ENCODE measurements at places on chromosomes 4 and X. TPM values are rescaled to one million over a fixed set of nuclear protein-coding genes. Genes with fewer than 3 reads are reported as not detected.

- H3K4me1 ChIP-seq: no peaks in the 10 kb centered on the region
- no peaks in the 10 kb centered on the region for H3K36me3 ChIP-seq
- no peak for DNase-seq
These were observed 32.3 kb upstream of the KDR start for GRCh38 chr4:55157559-55158277.

The MSANTD1 gene
- polyA plus RNA-seq: 1.0 TPM

DNA sequence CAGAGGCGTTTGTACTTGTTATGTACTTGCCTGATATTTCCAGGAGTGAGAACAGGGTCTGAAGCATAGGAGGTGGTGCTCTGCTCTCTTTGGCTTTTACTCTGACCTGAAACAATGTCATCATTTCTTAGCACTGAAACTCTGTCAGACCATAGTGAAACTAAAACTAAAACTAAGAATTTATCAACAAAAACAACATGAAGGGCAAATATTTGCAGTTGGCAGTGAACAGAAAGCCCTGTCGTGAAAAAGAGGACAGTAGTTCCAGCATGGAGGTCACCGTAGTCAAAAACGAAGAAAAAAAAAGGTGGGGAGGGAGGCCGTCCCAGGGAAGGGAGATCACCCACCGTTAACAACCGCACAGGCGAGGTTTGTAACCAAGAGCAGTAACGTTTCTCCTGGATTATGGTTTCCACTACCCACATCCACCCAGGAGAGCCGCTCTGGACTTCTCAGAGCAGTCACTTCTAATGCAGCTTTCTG lies 97.5 kb downstream of the ANK2 start:
- H3K4me1 ChIP-seq: peaks cover 27% of the 10 kb centered on the region
- H3K27ac ChIP-seq: peak overlapping the region; percentile 87
- H3K27me3 ChIP-seq: no peaks in the 10 kb centered on the region
- H3K36me3 ChIP-seq: no peaks in the 10 kb centered on the region
- DNase-seq: peak; percentile 37
- peak overlapping the region; percentile 30 for H3K4me3 ChIP-seq

The TASL gene
- polyA plus RNA-seq: 0.96 TPM

DNA sequence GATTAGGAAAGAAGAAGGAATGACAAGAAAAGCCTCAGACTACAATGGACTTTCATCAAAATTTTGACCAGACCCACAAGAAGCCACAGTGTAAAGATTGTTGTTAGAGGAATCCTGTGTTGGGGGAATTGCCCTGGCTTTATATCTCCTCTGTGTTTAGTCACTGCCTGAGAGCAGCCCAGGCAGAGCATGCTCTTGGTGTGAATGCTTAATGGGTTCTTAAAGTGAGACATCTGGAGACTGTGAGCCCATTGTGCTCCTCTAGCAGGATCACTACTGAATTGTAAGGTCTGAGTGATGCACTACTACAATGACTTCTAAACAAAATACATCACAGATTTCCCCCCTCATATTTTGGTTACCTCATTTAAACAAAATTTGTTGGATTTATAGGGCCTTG lies 1860.5 kb upstream of the ADGRL3 start:
- no peak overlapping the region for H3K4me3 ChIP-seq
- H3K36me3 ChIP-seq: no peaks in the 10 kb centered on the region
- no peak overlapping the region for H3K27ac ChIP-seq
- H3K27me3 ChIP-seq: no peaks in the 10 kb centered on the region

The SERPINA7 gene
- polyA plus RNA-seq: 0.48 TPM

The TRPC3 gene
- 0.64 TPM for polyA plus RNA-seq

- no peaks in the 10 kb centered on the region for H3K36me3 ChIP-seq
- no peaks in the 10 kb centered on the region for H3K27me3 ChIP-seq
- H3K4me1 ChIP-seq: no peaks in the 10 kb centered on the region
These were observed 30.1 kb downstream of the TEX13A start for GRCh38 chrX:105190252-105190853.

The CT45A10 gene
- not detected for polyA plus RNA-seq

DNA sequence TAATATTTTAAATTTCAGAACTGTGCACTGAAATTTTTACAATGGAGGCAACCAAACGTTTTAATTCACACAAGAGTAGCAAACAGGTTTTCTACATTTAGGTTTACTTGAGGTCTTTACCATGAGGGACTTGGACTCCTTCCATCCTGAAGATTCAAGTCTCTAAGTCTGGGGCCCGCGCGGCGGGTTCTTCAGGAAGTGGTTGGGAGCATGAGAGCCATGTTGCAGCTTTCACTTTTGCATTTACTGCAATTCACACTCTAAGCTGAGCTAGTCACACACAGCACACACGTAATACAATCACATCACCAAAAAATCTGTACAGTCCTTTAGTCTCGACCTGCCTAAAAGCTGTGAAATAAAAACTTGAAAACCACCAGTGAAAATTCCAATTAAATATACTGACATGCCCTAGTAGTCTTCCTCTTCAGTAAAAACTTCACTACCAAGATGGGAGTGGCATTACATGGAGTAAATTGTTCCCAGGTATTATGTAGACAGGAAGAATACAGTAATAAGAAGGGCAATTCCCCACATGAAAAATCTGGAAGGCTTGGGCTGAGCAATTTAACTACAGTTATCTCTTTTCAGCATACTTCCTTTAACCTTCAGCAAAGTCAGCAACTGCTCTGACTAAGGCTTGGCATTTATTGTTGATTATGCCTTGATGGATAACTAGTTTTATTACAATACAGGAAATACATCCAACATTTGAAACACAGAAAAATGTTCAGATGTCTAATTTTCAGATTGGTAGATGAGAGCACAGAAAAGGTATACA lies 571.1 kb upstream of the DIPK2B start:
- H3K36me3 ChIP-seq: no peaks in the 10 kb centered on the region
- peaks cover 8% of the 10 kb centered on the region for H3K4me1 ChIP-seq
- H3K27me3 ChIP-seq: no peaks in the 10 kb centered on the region
- peak overlapping the region; percentile 82 for H3K27ac ChIP-seq
- peak; percentile 41 for DNase-seq
- no peak overlapping the region for H3K4me3 ChIP-seq

GRCh38 chr4:136078976-136079375 lies 1453.3 kb downstream of the PCDH18 start:
- no peak overlapping the region for H3K27ac ChIP-seq
- no peaks in the 10 kb centered on the region for H3K36me3 ChIP-seq
- H3K4me1 ChIP-seq: no peaks in the 10 kb centered on the region

DNA sequence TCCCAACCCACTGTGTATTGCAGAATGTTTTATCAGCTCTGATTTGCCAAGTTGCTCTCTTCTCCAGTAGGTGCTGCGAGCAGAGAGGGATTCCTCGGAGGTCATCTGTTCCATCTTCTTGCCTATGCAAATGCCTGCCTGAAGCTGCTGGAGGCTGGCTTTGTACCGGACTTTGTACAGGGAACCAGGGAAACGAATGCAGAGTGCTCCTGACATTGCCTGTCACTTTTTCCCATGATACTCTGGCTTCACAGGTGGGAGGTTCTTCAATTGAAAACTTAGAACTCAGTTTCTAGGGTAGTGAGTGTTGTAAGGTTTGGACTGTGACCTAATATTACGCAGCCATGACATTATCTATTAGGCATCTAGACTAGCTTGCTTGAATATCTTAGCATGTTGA lies 24.9 kb downstream of the AR start:
- H3K4me3 ChIP-seq: no peak overlapping the region
- peak; percentile 58 for DNase-seq
- H3K36me3 ChIP-seq: no peaks in the 10 kb centered on the region
- no peaks in the 10 kb centered on the region for H3K27me3 ChIP-seq
- H3K4me1 ChIP-seq: no peaks in the 10 kb centered on the region

The NPY1R gene
- polyA plus RNA-seq: 4.4 TPM

DNA sequence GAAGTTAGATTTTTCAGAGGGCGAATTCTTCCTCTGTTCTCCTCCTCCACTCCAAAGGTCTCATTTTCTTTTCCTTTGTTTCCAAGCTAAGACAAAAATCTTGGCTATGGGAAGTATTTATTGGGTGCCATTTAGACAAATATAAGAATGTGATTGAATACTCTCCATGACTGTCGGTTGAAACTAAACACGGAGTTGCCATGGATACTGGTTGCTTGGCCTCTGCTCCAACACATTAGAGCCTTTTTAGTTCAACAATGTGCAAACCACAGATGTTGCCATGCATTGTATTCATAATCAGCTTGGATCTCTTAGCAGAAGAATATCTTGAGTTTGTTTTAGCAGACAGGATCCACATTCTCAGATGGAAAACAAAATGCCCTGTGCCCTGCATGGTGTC lies 366.5 kb upstream of the LCORL start:
- no peak for DNase-seq
- no peaks in the 10 kb centered on the region for H3K27me3 ChIP-seq
- no peaks in the 10 kb centered on the region for H3K4me1 ChIP-seq
- no peak overlapping the region for H3K27ac ChIP-seq
- H3K4me3 ChIP-seq: no peak overlapping the region

DNA sequence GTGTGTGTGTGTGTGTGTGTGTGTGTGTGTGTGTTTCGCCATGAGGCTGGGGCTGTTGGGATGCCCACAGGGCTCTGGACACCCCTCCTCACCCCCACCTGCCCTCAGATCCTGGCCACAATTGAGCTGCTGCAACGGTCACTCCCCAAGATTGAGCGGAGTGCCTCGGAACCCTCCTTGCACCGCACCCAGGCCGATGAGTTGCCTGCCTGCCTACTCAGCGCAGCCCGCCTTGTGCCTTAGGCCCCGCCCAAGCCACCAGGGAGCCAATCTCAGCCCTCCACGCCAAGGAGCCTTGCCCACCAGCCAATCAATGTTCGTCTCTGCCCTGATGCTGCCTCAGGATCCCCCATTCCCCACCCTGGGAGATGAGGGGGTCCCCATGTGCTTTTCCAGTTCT lies 10.2 kb downstream of the ARAF start:
- H3K27me3 ChIP-seq: no peaks in the 10 kb centered on the region
- H3K4me1 ChIP-seq: peaks cover 8% of the 10 kb centered on the region
- peaks cover 41% of the 10 kb centered on the region for H3K36me3 ChIP-seq
- H3K27ac ChIP-seq: no peak overlapping the region
- DNase-seq: no peak

The TBC1D1 gene
- polyA plus RNA-seq: 116 TPM

DNA sequence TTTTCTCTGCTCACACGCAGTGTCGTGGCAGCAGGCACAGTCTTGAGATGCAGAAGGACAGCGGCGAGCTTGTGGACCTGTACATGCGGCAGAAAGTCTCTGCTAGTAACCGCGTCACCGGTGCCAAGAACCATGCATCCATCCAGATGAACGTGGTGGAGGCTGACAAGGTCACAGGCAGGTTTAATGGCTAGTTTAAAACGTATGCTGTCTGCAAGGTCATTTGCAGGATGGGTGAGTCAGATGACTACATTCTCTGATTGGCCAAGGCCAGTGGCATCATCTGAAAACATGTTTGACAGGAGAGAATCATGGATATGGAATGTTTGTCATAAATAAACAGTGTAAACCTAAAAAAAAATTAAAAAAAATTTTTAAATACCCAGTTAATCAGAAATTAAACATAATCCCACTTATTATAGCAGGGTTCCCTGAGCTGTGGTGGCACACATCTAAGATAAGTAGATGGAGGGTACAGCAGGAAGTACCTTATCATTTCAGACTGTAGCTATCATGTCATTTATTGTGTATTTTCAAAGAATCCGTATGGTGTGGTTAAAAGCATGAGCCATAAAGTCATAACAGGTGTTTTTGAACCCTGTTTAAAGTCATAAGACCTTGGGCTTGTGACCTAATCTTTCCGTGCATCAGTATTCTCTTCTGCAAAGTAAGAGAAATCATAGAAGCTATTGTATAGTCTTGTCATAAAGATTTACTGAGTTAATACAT lies 7.5 kb upstream of the BMP2K start:
- H3K27me3 ChIP-seq: no peaks in the 10 kb centered on the region
- peaks cover 28% of the 10 kb centered on the region for H3K4me1 ChIP-seq
- no peaks in the 10 kb centered on the region for H3K36me3 ChIP-seq

GRCh38 chr4:52869196-52869595 lies 7.1 kb downstream of the RASL11B start:
- H3K36me3 ChIP-seq: peaks cover 12% of the 10 kb centered on the region
- no peak overlapping the region for H3K4me3 ChIP-seq
- DNase-seq: peak; percentile 22
- H3K27ac ChIP-seq: no peak overlapping the region
- no peaks in the 10 kb centered on the region for H3K27me3 ChIP-seq

DNA sequence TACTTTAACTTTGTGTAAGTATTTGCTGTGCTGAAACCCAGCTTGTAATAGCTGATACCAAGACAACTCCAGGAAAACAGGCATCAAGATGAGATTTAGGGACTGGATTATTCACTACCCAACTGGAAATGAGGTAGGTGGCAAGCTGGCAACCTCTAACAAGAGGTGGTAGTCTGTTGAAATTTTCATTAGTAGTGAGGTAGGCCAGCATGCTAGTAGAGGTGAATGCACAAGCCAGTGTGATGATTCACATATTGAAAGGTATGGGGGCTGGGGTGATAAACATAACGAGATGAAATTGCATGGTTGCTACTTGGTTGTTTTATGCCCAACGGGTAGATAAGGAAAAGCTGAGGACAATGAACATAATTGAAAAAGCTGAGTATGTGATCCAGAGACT lies 8.5 kb upstream of the TMPRSS11D start:
- no peaks in the 10 kb centered on the region for H3K4me1 ChIP-seq
- DNase-seq: no peak

DNA sequence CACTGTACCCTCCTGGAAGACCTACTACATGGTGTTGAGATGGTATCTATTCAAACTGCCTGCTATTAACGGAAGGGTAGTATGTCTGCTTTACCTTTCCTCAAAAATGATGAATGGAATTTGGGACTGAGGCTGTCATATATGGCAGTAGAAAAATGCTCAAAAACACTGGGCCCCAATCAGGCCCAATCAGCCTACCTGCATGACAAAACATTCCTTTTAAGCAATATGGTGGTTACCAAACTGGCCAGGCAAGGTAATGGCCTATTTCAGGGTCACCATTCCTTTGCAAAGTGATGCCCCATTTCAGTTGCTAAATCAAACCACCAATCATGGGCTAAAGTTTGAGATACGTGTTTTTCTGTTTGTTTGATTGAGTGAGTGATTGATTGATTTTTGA lies 14.9 kb downstream of the RNF150 start:
- H3K27me3 ChIP-seq: no peaks in the 10 kb centered on the region
- no peak overlapping the region for H3K27ac ChIP-seq

DNA sequence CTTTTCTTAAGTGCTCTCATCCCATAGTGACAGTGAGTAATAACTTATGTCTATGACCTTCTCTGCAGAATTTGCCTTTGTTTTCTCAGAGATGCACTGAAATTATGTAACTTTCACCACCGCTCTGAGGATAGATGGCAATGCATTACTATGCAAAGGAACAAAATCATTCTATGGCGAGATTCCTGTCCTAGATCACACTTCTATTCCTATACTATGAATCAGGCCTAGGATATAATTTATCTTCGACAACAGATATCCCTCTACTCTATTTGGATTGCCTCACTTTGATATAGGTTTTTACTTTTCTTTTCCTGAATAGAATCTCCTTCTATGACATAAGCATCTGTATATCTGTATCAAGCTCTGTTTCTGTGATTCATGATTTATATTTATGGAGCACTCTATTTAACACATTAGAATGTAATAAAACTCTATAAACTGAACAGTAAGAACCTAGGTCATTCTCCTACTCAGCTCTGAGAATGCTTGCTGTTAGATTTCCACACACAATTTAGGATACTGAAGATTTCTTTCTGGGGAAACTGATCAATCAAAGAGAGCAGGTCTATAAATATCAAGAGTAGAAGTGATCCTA lies 1082.3 kb upstream of the ADGRL3 start:
- H3K4me1 ChIP-seq: no peaks in the 10 kb centered on the region
- no peak overlapping the region for H3K27ac ChIP-seq
- H3K27me3 ChIP-seq: no peaks in the 10 kb centered on the region
- H3K36me3 ChIP-seq: no peaks in the 10 kb centered on the region
- H3K4me3 ChIP-seq: no peak overlapping the region

The PASD1 gene
- polyA plus RNA-seq: not detected

Measured in large intestine (tissue), 12 donors.